ENCODE measurements at places on chromosomes 1 and 21. TPM values are rescaled to one million over a fixed set of nuclear protein-coding genes. Genes with fewer than 3 reads are reported as not detected.

GCSAML gene
- total RNA-seq: not detected

PRDM2 gene
- 10.9 TPM for total RNA-seq

UBL4B gene
- total RNA-seq: not detected

MMP23B gene
- 0.25 TPM for total RNA-seq

LAMC2 gene
- total RNA-seq: 12.6 TPM

RGS18 gene
- not detected for total RNA-seq

OLFML2B gene
- total RNA-seq: 0.13 TPM

PPIAL4G gene
- not detected for total RNA-seq

ATAD3C gene
- total RNA-seq: 0.89 TPM

RHBDL2 gene
- total RNA-seq: 0.13 TPM

IFI6 gene
- 21.8 TPM for total RNA-seq

DNA sequence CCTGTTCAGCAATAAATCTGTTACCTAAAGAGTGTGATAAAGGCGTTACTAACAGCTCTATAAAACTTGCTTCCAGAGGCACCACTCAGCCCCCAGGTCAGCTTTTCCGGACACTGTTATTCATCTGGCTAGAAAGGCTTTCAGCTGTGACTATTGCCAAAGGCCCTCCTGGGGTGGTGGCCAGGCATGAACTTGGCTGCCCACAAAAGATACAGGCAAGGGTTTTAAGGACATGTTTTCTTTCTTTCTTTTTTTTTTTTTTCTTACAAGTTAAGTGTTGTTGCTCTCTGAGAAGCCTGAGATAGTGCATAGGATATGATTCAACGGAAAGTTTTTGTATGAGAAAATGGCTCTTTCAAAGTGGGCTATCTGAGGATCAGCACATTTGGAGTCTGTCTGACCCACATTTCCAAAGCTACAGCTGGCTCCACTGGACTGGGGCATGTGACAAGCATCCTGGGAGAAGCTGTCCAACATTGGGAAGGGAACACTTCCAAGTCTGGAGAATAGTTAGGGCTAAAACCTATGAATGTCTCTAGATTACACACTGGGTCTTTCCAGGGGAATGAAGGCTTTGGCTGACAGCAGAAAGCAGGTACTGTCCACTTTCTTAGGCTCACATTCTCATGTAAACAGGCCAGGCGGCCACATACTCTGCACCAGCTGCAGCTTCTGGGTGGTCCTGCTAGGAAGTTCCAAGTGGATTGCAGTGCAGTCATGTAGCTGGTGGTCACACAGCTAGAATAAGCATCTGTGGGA is 639.7 kb downstream of the LMO4 start:
- DNase-seq: no peak

DNA sequence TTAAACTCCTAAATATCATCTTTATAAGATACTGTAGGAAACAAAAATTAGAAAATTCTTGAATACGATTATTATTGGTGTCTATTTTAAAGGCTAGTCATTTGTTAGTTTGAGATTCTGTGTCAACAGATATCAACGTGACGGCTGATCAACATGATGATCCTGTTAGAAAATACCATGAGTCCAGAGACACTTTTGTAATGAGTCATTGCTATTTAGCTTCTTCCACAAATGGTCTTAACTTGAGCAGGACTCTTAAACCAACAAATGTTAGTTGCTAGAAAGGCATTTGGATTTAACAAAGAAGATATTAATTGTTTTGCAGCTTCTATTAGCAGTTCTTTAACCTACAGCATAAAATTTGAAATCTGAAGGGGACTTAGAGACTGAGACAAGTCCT is 131.2 kb downstream of the TGFB2 start:
- peak; percentile 77 for DNase-seq

- no peak for DNase-seq
Observed at GRCh38 chr1:208085655-208086515, 158.3 kb downstream of the PLXNA2 start.

GRCh38 chr1:183882335-183883167 is 77.6 kb downstream of the RGL1 start:
- no peak for DNase-seq

- no peak for DNase-seq
Observed at GRCh38 chr1:162943622-162944021, 82.6 kb upstream of the CCDC190 start.

DNA sequence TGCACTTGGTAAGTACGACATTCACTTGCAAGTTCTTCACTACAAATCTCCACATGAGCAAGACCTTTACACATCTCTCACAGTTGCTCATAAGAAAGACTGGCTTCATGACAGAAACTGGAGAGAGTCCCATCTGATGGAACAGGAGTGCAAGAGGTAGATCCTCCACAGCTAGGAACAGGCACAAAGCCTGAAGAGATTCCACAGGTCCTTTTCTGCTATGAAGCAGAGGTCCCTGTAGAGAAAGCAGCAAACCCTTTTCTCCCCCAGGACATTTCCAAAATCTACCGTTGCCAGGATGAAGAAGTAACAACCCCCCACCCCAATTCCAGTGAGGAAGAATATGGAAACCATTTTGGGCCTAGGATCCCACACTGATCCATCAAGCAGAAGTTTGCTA is 47.3 kb downstream of the EIF4G3 start:
- no peak for DNase-seq

DNA sequence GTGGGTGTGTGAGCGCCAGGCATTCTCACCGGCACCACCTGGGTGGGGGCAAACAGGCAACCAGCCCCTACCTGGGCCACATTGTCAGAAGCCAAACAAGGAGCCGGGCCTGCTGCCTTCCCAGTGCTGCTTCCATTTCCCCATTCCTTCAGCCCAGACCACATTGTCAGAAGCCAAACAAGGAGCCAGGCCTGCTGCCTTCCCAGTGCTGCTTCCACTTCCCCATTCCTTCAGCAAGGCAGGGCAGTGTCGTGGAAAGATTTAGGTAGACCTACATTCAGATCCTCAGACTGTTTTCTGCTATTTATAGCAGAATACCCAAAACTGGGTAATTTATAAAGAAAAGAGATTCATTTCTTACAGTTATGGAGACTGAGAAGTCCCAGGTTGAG is 47.0 kb upstream of the EFHD2 start:
- DNase-seq: no peak

DNA sequence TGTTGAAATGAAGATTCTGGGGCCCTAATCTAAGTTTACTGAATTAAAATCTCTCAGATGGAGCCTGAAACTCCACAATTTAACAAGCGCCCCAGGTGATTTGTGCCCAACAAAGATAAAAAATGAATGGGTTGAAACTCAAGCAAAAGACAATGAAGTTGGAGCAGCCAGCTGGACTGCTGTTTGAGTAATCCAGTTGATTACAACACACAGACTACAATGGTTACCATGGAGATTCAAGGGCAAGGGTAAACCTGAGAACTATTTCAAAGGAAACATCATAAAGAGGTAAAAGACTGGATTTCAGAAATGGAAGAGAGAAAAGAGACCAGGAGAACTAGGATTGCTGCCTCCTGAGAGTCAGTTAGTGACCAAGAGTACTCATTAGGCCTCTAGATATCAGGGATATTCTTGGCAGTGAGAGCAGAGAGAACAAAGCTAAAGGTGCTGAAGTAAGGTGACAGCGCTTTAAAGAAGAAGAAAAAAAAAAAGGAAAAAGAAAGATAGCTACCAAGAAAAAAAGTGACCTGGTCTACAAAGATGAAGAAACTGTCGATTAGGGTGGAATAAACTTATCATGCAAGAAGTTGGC is 44.5 kb downstream of the LRRC53 start:
- DNase-seq: peak; percentile 9

- no peak for DNase-seq
Observed at GRCh38 chr1:160605205-160605604, 25.9 kb upstream of the CD84 start.

DNA sequence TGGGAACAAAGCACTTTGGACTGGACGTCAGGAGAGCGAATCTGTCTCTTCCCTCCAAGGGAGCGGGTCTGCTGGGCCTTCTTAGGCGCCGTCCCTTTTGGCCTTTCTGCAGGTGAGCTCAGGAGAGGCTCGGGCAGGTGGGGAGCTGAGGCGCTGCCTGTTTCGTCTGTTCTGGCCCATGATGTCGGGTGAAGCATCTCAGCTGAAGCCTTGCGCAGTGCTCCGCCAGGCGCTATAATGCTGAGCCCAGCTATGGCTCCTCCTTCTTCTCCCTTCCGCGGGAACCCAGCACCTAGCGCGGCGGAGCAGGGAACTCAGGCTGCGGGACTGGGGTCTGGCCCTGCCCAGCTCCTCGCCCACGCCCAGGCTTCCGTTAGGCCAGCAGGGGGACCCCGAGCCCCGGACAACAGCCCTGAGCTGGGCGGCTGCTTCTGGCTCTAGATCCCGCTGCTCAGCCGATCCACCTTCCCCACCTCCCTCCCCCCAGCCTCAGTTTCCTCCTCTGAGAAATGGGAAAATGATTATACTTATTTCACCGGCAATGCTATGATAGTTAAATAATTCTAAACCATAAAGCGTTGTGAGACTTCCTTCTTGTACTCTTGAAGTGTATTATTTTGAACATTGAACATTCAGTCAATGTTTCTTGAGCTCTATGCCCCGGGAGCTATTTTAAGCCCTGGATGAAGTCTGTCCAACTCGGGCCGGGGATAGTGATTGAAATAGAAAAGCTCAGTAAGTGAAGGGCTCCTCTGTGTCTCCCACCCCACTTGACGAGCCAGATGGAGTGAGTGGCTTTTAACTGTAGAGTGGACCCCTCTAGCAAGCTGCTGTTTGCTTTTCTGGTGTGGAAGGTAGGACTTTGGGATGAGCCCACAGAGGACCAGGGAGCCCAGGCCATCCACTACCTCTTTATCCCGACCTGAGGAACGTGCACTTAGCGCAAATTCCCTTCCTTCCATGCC is 9.6 kb upstream of the ADORA1 start:
- peak; percentile 5 for DNase-seq

- DNase-seq: no peak
Observed at GRCh38 chr1:97562081-97562480, 358.8 kb downstream of the DPYD start.

GRCh38 chr1:204731985-204732575 is 46.5 kb upstream of the LRRN2 start:
- no peak for DNase-seq

DNA sequence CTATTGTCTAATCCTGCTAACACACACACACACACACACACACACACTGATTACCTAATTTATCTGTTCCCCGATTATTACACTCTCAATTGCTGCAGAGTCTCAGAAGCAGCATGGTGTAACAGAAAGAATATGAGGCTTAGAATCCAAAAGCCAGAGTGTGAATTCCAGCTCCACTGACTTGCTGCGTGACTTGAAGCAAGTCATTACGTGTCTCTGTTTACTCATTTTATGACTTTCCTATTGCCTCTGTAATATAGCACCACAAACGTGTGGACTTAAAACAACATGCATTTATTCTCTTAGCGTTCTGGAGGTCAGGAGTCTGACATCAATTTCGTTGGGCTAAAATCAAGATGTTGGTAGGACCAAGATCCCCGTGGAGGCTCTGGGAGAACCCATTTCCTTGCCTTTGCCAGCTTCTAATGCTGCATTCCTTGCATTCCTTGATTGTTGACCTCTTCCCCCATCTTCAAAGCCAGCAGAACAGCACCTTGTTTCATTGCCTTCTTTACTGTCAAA is 55.9 kb upstream of the ATP5PO start:
- DNase-seq: peak; percentile 47

DNA sequence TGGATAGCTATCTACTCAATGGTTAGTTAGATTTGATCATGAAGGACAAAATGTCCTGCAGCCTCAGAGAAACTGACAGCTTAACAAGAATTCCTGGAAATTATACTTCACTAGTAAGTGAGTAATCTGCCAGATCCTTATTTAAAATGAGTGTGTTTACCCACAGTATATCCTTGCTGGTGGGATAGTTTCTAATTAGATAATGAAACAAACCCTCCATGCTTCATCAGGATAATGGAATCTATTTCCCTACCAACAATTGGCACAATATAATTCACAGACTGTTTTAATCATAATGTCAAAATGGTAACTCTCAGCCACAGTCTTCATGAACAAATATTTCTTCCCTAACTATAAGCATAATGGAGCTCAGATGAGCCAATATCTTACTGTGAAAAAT is 239.4 kb upstream of the ST6GALNAC5 start:
- DNase-seq: no peak

GRCh38 chr1:176699821-176700220 is 236.8 kb downstream of the PAPPA2 start:
- DNase-seq: no peak

- DNase-seq: no peak
Observed at GRCh38 chr1:162889989-162890388, 29.0 kb upstream of the CCDC190 start.

DNA sequence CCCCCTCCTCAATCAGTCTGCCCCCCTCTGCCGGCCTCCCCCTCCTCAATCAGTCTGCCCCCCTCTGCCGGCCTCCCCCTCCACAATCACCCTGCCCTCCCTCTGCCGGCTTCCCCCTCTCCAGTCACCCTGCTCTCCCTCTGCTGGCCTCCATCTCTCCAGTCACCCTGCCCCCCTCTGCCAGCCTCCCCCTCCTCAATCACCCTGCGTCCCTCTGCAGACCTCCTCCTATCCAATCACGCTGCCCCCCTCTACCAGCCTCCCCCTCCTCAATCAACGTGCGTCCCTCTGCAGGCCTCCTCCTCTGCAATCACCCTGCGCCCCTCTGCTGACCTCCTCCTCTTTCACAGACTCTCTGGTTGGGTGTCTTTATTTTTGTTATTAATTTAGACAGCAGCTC is 11.5 kb upstream of the C1orf198 start:
- DNase-seq: no peak

DNA sequence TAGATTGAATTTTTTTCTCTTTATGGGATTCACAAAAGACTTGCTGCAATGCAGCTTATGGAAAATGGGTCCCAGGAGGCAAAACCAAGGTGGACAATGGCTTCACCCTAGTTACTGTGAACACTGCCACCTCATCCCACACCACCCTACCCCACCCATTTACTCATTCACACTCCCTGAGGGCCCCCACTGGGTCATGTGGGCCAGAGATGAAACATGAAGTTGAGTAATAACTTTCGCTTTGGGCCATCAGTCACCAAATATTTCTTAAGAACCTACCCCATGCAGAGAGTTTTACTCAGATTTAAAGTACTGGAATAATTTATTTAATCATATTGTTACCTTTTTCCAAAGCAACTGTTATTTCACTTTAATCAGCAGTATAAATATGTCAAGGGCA is 191.8 kb downstream of the TPR start:
- DNase-seq: no peak

All from dermis microvascular lymphatic vessel endothelial cell (primary cell).